ENCODE measurements at places on chromosomes 13 and 19.
A peak's percentile ranks its signal among the peaks of the same experiment; 100 is the strongest.

GRCh38 chr13:103039183-103039582 lies 27.0 kb downstream of the SLC10A2 start:
- no peak for DNase-seq
- no peak overlapping the region for H3K27ac ChIP-seq
- no peaks in the 10 kb centered on the region for H3K36me3 ChIP-seq
- H3K4me3 ChIP-seq: no peak overlapping the region

DNA sequence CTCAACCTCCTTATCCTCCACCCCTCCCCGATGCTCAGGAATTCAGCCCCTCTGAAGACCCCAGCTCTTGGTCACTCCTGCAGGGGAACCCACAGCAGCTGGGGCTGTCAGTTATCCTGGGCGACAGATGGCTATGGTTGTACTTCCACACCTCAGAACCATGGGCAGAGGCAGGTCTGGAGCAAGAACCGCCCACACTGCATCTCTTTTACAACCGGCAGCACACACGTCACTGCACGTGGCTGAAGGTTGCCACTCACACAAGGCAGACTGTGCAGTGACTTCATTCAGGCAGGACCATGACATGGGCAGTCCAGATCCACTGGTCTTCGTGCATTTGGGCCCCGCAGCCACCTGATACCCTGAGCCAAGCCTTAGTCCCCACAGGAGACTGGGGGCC lies 21.5 kb upstream of the SDHAF1 start:
- no peak overlapping the region for H3K4me3 ChIP-seq
- no peak overlapping the region for H3K27ac ChIP-seq
- no peak for DNase-seq
- no peaks in the 10 kb centered on the region for H3K36me3 ChIP-seq

DNA sequence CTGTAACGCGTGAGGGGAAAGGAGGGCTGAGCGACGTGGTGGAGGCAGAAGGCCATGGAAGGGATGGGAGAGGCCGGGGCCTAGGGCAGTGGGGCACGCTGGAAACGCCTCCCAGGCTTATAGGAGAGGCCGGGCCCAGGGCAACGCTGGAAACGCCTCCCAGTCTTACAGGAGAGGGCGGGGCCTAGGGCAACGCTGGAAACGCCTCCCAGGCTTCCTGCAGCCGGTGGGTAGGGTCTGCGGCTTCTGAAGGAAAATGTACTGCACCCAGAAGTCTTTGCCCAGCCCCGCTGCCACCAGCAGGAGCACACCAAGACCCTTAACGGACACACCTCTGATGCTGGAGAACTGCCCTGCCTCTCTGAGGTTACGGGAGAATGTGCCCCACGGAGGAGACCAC lies 9.1 kb downstream of the CACTIN start:
- H3K4me1 ChIP-seq: no peaks in the 10 kb centered on the region
- no peaks in the 10 kb centered on the region for H3K27me3 ChIP-seq
- H3K4me3 ChIP-seq: no peak overlapping the region
- no peak for DNase-seq
- H3K27ac ChIP-seq: no peak overlapping the region

- H3K27me3 ChIP-seq: no peaks in the 10 kb centered on the region
- H3K36me3 ChIP-seq: peaks cover 37% of the 10 kb centered on the region
- DNase-seq: no peak
- H3K4me3 ChIP-seq: no peak overlapping the region
Measured at GRCh38 chr19:45047188-45047797, 8.4 kb downstream of the CLASRP start.

GRCh38 chr19:8459520-8460270 lies 14.9 kb downstream of the HNRNPM start:
- H3K4me3 ChIP-seq: no peak overlapping the region

GRCh38 chr19:17322854-17323253 lies 11.8 kb downstream of the ANO8 start:
- peaks cover 33% of the 10 kb centered on the region for H3K36me3 ChIP-seq
- no peak for DNase-seq
- no peaks in the 10 kb centered on the region for H3K27me3 ChIP-seq
- H3K4me3 ChIP-seq: no peak overlapping the region
- peak overlapping the region; percentile 1 for H3K27ac ChIP-seq

DNA sequence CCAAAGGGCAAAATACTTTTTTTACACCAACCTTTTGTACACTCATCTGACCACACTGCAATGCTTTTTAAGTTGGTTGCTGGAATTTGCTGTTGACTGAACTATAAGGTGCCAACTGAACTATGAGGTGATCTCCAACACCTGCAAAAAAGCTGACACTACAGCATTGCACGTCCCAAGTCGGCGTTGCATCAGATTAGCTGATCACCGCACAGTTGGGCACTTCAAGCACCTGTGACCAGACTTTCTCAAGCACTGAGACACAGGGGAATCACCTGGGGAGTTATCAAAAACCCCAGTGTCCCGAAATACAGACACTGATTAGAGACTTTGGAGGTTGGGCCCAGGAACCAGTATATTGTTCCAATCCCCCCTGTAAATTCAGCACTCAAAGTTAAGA lies 1.1 kb downstream of the NLRP11 start:
- DNase-seq: no peak
- H3K4me1 ChIP-seq: no peaks in the 10 kb centered on the region
- H3K27me3 ChIP-seq: no peaks in the 10 kb centered on the region
- no peak overlapping the region for H3K4me3 ChIP-seq
- H3K27ac ChIP-seq: no peak overlapping the region
- no peaks in the 10 kb centered on the region for H3K36me3 ChIP-seq

- no peaks in the 10 kb centered on the region for H3K4me1 ChIP-seq
- no peak for DNase-seq
- H3K36me3 ChIP-seq: no peaks in the 10 kb centered on the region
- no peak overlapping the region for H3K4me3 ChIP-seq
- no peaks in the 10 kb centered on the region for H3K27me3 ChIP-seq
- no peak overlapping the region for H3K27ac ChIP-seq
Measured at GRCh38 chr13:73547239-73547638, 488.4 kb downstream of the KLF5 start.

DNA sequence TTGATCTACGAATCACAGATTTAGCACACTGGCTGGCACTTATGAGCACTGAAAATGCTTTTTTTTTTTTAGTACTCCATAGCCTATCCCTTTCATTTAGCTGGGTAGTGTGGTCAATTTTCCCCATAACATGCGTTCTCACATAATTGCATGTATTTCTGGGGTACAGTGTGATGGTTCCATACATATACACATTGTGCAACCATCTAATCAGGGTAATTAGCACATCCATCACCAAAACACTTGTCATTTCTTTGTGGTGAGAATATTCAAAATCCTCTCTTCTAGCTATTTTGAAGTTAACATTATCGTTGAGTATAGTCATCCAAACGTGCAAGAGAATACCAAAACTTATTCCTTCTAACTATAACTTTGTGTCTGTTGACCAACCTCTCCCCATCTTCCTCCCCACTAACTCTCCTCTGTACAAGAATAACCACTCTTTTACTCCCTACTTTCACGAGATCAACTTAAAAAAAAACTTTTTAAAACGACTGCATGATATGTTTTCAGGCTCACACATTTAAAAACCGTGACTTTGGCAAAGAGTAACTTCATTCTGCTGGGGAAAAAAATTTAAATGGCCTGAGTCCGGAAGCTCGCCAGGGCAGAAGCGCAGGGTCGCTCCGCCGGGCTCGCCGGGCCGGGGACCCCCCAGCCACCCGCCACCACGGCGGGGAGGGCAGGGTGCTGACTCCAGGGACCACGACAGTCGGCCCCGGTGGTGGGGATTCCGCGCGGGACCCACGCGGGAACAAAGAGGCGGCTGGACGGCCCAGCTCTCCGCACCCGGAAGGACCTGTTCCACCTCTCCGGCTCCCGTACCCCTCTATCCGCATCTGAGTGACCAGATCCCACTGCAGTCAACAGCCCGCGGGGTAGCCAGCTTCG lies 868 bp upstream of the UBAC2 start:
- peaks cover 6% of the 10 kb centered on the region for H3K4me1 ChIP-seq
- H3K27me3 ChIP-seq: no peaks in the 10 kb centered on the region
- DNase-seq: no peak
- H3K36me3 ChIP-seq: no peaks in the 10 kb centered on the region
- peak overlapping the region; percentile 96 for H3K4me3 ChIP-seq
- H3K27ac ChIP-seq: peak overlapping the region; percentile 98

- H3K36me3 ChIP-seq: no peaks in the 10 kb centered on the region
- H3K27me3 ChIP-seq: no peaks in the 10 kb centered on the region
- H3K4me3 ChIP-seq: no peak overlapping the region
Measured at GRCh38 chr13:46675016-46675415, 121.9 kb downstream of the ESD start.

- peaks cover 17% of the 10 kb centered on the region for H3K4me1 ChIP-seq
- DNase-seq: no peak
- H3K27ac ChIP-seq: peak overlapping the region; percentile 68
- no peaks in the 10 kb centered on the region for H3K27me3 ChIP-seq
Measured at GRCh38 chr19:15323496-15324235, 8.7 kb downstream of the BRD4 start.

All from ascending aorta (tissue), 2 donors.